ENCODE measurements at places on chromosomes 2 and 18.

- H3K4me3 ChIP-seq, result no peak overlapping the region
- H3K27ac ChIP-seq, result no peak overlapping the region
- no peaks in the 10 kb centered on the region for H3K4me1 ChIP-seq
- H3K36me3 ChIP-seq, result no peaks in the 10 kb centered on the region
Measured at GRCh38 chr2:190382851-190383250, 25.3 kb upstream of the MFSD6 start.

DNA sequence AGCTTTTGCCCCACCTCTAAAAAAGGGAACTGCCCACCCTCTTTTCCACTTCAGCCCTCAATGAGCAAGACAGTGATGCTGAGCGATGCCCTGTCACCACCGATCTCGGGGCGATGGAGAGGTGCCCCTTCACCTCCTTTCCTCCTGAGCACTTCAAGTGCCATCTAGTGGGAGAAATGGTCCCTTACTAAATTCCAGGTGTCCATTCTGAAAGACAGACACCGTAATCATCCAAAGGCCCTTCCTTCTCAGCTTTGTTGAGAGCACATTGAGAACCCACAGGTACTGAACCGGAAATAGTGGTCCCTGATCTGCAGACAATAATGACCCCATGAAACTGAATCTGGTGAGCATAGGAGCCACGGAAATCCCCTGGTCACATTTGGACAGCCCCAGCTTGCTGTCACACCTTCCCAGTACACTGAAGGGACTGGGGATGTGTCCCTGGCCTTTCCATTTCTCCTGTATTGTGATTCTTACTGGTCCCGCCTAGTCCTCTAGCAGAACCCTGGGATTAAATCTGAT lies 38.5 kb downstream of the KCTD18 start:
- ATAC-seq, result peak; percentile 76
- H3K4me1 ChIP-seq, result peaks cover 34% of the 10 kb centered on the region
- no peaks in the 10 kb centered on the region for H3K27me3 ChIP-seq
- no peaks in the 10 kb centered on the region for H3K36me3 ChIP-seq

GRCh38 chr2:464562-465309 lies 176.8 kb upstream of the ALKAL2 start:
- H3K4me3 ChIP-seq, result peak overlapping the region; percentile 33
- ATAC-seq, result peak; percentile 85
- peaks cover 35% of the 10 kb centered on the region for H3K27me3 ChIP-seq

DNA sequence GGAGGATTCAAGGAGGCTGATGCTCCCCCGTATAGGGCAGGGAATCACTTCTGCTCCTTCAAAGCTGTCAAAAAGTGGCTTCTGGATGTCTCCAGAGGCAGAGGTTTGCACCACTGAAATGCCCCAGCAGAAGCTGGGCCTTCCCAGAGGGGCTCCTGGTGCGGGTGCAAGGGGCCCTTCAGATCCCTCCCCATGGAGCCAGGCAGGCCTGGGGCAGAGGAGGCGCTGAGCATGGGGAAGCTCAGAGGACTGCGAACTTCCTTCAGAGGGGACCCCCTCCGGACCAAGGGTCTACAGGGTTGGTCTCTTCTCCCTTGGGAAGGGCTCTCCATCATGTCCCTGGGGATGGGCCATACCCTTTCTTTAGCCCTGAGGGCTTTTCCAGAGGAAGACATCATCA lies 341.2 kb downstream of the DYSF start:
- H3K4me3 ChIP-seq, result no peak overlapping the region
- no peaks in the 10 kb centered on the region for H3K4me1 ChIP-seq
- H3K27ac ChIP-seq, result no peak overlapping the region

DNA sequence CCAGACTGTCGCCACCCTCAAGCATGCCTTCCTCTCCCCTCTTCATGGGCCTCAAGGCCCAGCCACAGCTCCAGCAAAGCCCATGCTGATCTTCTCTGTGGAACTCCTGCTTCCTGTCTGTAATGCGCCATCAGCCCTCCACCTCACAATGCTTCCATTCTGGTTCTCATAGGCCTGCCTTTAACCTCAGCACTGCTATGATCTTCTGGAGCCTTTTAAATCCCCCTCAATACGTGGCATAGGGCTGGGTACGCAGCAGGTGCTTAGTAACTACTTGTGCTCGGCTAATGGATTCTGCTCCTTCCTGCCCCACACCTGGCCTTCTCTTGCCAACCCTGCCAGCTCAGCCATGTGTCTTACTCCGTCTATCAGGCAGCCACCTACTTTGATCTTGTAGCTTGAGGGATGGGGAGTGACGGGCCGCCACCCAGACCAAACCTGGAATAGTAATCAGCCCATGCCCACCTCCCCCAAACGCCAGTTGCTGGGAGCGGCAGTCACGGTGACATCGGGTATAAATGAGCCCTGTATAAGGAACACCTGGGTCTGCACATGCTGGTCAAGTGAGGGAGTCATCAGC lies 106.7 kb upstream of the MCFD2 start:
- peaks cover 69% of the 10 kb centered on the region for H3K36me3 ChIP-seq
- ATAC-seq, result no peak
- H3K27me3 ChIP-seq, result no peaks in the 10 kb centered on the region
- no peak overlapping the region for H3K27ac ChIP-seq

GRCh38 chr2:237624565-237624964 lies 2.8 kb upstream of the LRRFIP1 start:
- H3K27me3 ChIP-seq, result peaks cover 30% of the 10 kb centered on the region
- H3K4me1 ChIP-seq, result peaks cover 12% of the 10 kb centered on the region
- no peak overlapping the region for H3K27ac ChIP-seq
- H3K36me3 ChIP-seq, result no peaks in the 10 kb centered on the region

DNA sequence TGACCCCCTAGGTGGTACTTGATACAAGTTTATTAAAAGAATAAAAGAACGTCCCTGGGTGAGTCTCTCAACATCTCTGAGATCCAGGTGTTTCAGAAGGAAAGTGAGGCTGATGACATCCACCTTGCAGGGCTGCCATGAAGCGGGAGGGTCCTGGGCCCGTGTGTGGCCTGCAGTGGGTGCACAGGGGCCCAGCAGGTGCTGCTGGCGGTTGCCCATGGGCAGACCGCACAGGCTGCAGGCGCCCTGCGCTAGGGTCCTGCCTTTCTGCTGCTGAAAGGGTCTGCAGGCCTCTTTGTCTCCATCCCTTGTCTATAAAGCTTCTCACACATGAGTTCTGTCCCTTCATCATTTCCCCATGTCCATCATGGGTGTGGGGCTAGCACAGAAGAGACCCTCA lies 247.0 kb downstream of the TFCP2L1 start:
- no peaks in the 10 kb centered on the region for H3K4me1 ChIP-seq
- H3K4me3 ChIP-seq, result no peak overlapping the region
- H3K27me3 ChIP-seq, result peaks cover 13% of the 10 kb centered on the region
- no peak overlapping the region for H3K27ac ChIP-seq
- no peak for ATAC-seq

- no peak overlapping the region for H3K4me3 ChIP-seq
- no peak overlapping the region for H3K27ac ChIP-seq
- H3K36me3 ChIP-seq, result no peaks in the 10 kb centered on the region
- no peaks in the 10 kb centered on the region for H3K4me1 ChIP-seq
- no peak for ATAC-seq
Measured at GRCh38 chr18:59765343-59765742, 68.1 kb upstream of the CCBE1 start.

DNA sequence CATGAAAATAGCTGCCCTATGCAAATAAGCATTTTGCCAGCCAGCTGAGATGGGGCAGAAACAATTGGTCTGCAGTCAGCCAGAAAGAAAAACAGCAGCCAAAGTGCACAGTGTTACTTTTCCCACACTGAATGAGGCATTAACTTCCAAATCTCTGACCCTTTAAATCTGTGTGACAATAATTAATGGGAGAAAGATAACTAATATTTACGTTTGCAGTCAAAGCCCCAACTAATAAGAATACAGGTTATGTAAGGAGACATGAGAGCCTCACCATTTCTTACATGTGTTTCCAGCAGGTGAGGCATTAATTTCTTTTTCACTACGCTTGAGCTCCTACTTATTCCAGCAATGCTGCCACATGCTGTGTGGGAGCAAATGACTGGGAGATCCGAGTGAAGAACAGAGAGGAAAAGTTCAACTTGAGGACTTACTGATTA lies 339.0 kb downstream of the SATB2 start:
- H3K4me1 ChIP-seq, result no peaks in the 10 kb centered on the region
- no peak overlapping the region for H3K27ac ChIP-seq
- H3K36me3 ChIP-seq, result no peaks in the 10 kb centered on the region
- H3K27me3 ChIP-seq, result no peaks in the 10 kb centered on the region
- no peak for ATAC-seq

GRCh38 chr2:7609556-7609955 lies 692.3 kb downstream of the RNF144A start:
- no peak overlapping the region for H3K4me3 ChIP-seq
- no peaks in the 10 kb centered on the region for H3K36me3 ChIP-seq
- H3K27ac ChIP-seq, result no peak overlapping the region
- H3K27me3 ChIP-seq, result no peaks in the 10 kb centered on the region
- peak; percentile 57 for ATAC-seq
- peaks cover 6% of the 10 kb centered on the region for H3K4me1 ChIP-seq
